ENCODE measurements at places on chromosomes 5 and 9.

- no peak for DNase-seq
These were observed 55.2 kb upstream of the CTSL start for GRCh38 chr9:87670572-87671264.

DNA sequence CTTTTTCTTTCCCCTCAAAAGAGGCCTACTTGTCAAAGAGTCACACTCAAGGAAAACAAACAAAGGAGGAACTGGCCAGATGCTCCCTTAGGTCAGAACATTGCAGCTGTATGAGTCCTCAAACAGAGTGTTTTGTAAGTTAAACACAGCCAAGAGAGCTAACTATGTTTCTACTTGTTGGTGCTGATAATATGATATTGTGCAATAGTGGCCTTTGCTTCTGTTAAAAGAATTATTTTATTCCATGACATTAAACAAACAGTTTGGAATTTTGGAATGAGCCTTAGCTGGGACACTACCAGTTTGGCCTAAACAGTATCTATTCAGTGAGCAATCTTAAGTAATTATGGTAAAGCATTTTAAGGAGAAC is 56.0 kb upstream of the TPD52L3 start:
- no peak for DNase-seq

DNA sequence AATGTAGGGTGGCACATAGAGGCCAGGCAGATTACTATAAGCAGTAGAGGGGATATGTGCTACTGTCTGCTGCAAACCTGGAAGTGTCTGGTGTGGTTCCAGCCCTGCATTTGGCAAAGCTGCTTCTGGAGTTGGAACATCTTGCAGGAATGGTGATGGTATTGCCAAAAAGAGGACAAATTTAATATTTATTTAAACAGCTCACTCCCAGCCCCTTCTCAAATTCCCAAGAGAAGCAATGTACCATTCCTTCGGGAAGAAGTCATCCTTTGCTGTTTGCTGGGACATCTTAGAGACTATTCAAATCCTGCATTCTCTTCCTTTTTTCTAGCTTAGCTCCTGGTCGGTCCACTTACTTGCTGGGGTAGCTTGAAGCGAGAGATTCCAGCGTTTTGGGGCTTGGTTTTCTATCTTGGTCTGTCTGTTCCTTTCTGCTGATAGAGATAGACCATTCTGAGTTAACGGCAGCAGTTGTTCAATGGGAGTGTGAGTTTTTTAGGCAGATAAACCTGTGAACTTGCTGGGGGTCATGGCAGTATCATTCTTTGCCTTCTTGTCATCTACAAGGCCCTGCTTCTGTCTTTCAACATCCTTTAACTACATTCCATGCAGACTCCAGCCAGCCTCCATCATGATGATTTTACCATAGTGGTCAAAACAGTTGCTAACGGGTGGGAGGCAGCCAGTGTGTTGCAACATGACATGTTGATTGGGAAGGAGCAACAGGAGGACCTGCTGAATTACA is 69.9 kb downstream of the RCL1 start:
- no peak for DNase-seq

DNA sequence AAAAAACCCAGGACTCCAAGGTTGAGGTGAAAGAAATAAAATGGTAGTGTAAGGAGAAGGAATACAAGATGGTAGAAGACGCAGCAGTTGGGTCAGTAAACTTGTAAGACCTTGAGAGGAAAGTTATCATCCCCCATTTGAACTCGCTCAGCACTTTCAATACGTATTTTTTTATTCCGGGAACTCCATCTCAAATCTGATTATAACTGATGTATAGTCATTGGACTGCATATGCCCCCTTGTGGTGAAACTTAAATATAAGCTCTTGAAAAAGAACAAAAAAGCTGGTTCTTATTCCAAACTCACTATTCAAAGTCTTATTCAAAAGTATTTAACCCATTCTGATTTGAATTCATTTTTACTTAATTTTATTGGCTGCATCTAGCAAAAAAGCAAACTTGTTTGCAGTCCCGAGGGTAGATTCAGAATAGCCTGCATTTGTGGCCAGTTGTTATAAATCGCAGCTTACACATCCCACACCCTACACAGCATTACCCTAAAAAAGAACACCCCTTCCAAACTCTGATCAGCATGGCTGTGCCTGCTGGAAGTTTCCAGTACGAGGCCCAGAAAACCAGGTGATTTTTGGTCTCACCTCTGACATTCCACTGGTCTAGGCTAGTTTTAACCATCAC is 118.0 kb downstream of the ESM1 start:
- no peak for DNase-seq

GRCh38 chr5:58800356-58800755 is 217.5 kb downstream of the RAB3C start:
- no peak for DNase-seq

GRCh38 chr5:264338-264737 is 7.1 kb upstream of the PDCD6 start:
- DNase-seq: no peak

GRCh38 chr5:134175921-134176510 is 734 bp downstream of the SKP1 start:
- no peak for DNase-seq
